ENCODE measurements at places on chromosomes 7 and 10. TPM values are rescaled to one million over a fixed set of nuclear protein-coding genes. Genes with fewer than 3 reads are reported as not detected.

The H2BK1 gene
- total RNA-seq, result 1.1 TPM

The AKR1D1 gene
- not detected for total RNA-seq

The MICU1 gene
- 66.3 TPM for total RNA-seq

The HUS1 gene
- total RNA-seq, result 33.9 TPM

The TSPAN15 gene
- 0.94 TPM for total RNA-seq

The NPFFR1 gene
- not detected for total RNA-seq

The PLXDC2 gene
- 33.2 TPM for total RNA-seq

The MRLN gene
- not detected for total RNA-seq

The DUS4L gene
- 7.9 TPM for total RNA-seq

The CBX3 gene
- 135 TPM for total RNA-seq

The ANKRD7 gene
- total RNA-seq, result not detected

The BRAF gene
- 25.8 TPM for total RNA-seq

The CD36 gene
- 0.08 TPM for total RNA-seq

The CNPY1 gene
- total RNA-seq, result not detected

The ZNF511 gene
- 39.1 TPM for total RNA-seq

The VAX1 gene
- total RNA-seq, result 3.2 TPM

The MYOZ1 gene
- 0.78 TPM for total RNA-seq

All from osteocyte (in vitro differentiated cells).